ENCODE measurements at places on chromosomes 13 and 19.
A peak's percentile ranks its signal among the peaks of the same experiment; 100 is the strongest.

- DNase-seq: no peak
These were observed 9.2 kb upstream of the MEX3D start for GRCh38 chr19:1577090-1577928.

GRCh38 chr13:30373727-30374126, 48.6 kb upstream of the UBE2L5 start:
- peak; percentile 58 for DNase-seq

- DNase-seq: no peak
These were observed 181.9 kb downstream of the PCDH9 start for GRCh38 chr13:67048084-67048820.

GRCh38 chr19:38736413-38737280, 7.6 kb downstream of the CAPN12 start:
- DNase-seq: peak; percentile 83

- DNase-seq: peak; percentile 47
These were observed 8.4 kb upstream of the ECH1 start for GRCh38 chr19:38839816-38840582.

- DNase-seq: no peak
These were observed 381.1 kb downstream of the LIG4 start for GRCh38 chr13:107834281-107834680.

DNA sequence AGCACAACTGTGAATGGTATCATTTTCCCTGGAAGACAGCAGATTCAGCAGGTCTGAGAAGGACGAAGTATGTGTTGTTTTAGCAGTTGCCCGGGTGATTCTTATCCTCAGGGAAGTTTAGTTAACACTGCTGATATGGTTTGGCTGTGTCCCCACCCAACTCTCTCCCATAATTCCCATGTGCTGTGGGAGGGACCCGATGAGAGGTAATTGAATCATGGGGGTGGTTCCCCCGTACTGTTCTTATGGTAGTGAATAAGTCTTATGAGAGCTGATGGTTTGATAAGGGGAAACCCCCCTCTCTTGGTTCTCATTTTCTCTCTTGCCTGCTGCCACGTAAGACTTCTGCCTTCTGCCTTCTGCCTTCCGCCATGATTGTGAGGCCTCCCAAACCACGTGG, 81.0 kb upstream of the UBAC2 start:
- DNase-seq: peak; percentile 49

- DNase-seq: no peak
These were observed 36.6 kb downstream of the TGDS start for GRCh38 chr13:94559222-94559795.

DNA sequence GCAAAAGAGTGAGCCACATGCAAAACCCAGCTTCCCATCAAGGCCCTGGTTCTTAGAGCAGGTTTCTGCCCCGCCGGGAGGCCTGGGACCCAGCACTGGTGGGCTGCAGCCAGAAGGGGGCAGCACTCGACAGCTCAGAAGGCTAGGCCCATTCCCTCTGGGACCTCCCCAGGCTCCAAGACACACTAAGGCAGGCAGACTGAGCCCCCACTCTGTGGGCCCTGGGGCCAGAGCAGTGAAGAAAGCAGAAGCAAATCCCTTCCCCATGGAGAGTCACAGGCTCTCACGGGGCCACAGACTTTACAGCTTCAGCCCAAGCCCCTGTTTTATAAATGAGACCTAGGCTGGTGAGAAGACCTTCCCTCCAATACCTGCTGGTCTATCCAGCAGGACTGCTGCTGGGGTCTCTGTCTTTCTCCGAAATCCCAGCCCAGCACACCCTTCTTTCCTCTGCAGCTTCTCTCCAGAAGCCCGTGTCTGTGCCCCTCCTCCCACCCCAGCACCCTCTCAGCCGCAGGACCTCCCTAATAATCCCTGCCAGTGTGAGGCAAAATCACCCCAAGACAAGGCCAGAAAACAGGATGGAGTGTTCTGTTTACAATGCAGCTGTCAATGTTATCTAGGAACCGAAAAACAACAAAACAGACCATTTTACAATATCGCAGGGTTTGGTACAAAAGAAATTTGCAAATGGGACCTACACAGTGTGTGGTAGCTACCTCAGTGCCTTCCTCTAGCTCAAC, 109.3 kb downstream of the ABCC4 start:
- DNase-seq: peak; percentile 81

- no peak for DNase-seq
These were observed 87.6 kb upstream of the MBNL2 start for GRCh38 chr13:97134364-97135095.

GRCh38 chr19:38706792-38707511, 37.3 kb downstream of the CAPN12 start:
- DNase-seq: no peak

DNA sequence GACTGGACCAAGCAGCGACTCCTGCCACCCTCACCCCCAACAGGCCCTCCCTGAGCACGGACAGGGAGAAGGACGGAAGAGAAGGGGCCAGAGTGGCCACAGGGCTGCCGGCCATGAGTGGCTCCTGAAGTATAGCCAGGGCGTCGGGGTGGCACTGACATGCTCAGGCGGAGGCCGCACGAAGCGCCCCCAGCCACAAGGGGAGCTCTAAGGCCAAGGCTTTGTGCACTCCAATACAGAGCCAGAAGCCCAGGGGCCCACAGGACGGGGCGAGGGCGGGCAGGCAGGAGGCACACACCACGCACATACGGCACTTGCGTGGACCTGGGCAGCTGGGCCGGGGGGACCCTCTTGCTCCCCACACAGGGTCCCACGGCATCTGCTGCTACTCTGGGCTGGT, 52.0 kb downstream of the KLF2 start:
- peak; percentile 63 for DNase-seq

DNA sequence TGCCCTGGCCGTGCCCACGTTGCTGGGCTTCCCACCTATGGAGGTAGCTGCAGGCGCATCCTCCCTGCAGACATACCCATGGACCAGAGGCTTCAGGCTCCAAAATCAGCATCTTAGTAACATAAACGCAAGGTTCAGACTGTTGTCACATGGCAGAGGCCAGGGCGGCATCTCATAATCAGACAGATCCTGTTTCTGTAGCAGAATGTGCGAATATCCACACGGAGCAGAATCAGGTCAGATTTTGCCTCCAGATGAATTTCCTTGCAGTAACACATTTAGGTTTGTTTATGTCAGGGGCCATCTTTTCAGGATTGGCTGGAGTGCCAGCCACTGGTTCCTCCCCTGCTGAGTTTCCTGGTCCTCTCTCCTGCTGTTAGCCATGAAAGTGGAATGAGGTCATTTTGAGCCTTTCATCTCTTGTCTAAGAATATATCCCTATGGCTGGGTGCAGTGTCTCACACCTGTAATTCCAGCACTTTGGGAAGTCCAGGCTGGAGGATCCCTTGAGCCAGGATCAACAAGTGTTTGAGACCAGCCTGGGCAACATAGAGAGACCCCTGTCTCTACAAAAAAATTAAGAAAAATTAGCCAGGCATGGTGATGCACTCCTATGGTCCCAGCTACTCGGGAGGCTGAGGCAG, 20.5 kb downstream of the SMARCA4 start:
- no peak for DNase-seq

GRCh38 chr19:54096617-54097106, 3.9 kb downstream of the OSCAR start:
- DNase-seq: no peak

- peak; percentile 79 for DNase-seq
These were observed 8.1 kb downstream of the PTGIR start for GRCh38 chr19:46616631-46617322.

DNA sequence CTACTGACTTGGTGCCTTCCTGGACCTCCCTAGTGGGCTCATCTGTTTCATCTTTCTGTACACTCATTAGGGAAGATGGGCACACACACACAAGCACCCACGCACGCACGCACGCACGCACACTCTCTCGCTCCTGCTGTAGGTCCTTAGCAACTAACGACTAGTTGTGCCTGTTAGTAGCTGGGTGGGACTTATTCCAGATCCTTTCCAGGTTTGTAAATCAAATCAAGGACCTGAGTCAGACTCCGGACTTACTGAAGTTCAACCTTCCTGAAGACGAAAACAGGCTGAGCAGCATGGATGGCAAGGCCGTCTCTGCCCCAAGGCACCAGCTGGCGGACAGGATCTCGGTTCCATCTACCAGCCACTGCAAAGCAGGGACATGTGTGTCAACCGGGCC, 76.2 kb downstream of the SLC15A1 start:
- DNase-seq: no peak

- DNase-seq: no peak
These were observed 17.9 kb downstream of the SLAIN1 start for GRCh38 chr13:77715233-77715891.

DNA sequence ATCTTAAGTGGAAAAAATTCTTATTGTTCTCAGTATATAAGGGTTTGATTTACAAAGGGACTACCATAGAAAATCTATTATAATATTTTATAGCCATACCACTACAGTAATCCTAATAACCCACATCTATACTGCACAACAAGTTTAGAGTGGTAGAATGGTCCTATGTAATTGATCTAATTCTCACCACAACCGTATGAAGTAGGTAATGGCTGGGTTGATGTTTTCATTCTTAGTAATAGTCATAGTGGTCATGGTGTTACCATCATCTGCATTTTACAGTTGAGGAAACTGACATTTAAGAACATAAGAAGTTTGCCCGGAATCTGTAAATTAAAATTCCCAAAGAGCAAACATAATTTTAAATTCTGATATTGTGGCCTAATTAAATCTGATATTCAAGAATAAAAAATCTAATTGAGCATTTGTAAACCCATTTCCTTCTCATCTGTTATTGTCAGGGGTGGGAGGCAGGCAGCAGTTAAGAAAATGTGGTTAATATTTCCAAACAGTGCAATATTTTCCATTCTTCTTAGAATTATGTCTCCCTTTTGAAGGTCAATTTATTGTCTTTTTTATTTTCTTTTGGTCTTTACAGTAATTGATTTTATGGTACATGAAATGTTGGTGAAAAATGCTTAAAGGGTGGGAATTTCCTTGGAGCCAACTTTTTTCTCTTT, 65.6 kb downstream of the DHRS12 start:
- no peak for DNase-seq

DNA sequence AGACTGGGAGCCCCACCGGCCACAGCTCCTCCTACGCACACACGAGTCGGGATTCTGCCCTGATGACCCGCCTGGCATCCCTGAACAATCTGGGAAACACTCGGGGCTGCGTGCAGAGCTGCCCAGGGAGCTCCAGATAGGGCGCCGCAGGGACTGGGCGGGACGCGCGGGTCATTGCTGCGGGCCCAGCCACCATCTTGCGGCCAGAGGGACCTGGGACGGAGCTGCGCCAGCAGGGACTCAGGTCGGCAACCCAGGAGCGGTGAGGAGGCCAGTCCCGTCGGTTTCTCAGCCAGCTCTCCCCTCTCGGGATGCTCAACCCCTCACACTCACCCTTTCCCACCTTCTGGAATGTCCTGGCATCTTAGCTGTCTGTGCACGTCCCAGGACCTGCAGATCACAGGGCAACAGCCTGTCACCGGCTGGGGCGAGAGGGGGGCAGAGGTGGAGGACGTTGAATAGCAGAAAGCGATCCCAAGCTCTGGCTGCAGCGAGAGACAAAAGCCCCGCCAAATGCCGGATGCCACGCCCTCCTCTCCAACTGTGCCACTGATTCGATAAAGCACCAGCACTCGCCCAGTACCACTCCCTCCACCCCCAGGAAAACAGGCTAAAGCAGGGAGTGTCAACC, 20.4 kb upstream of the ZNF91 start:
- peak; percentile 39 for DNase-seq

DNA sequence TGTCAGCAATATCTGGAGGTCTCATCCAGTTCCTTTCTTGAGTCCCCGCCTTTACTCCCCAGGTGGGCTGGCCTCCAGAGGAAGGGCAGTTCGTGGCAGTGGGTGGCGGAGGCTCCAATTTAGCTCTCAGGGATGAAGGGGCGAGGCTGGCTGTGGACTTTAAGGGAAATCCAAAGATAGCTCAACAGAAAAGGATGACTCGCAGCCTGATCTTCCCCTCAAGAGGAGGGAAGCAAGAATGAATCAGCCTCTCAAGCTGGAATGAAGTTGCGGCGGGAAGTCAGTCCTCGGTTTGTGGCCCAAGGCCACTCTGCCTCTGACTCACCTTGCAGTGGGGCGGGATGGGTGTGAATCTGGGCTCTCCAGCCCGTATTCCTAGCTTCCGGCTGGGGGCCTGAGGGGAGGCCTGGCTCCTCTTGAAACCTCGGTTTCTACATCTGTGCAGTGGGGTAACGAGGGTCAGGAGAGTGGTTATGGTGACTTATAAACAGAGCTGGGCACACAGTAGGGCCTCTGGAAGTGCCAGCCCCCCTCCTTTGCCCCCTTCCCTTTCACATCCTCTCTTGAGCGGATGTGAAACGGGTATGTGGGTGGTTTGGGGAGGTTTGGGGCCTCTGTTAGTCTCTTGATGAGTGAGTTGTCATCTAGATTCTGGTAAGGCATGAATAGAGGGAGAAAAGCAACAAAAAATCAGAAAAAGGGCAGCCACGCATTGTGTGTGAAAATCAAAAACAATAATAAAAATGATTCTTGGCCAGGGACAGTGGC, 10.5 kb upstream of the SMG9 start:
- peak; percentile 91 for DNase-seq
